ENCODE measurements at places on chromosomes 7 and 10.

DNA sequence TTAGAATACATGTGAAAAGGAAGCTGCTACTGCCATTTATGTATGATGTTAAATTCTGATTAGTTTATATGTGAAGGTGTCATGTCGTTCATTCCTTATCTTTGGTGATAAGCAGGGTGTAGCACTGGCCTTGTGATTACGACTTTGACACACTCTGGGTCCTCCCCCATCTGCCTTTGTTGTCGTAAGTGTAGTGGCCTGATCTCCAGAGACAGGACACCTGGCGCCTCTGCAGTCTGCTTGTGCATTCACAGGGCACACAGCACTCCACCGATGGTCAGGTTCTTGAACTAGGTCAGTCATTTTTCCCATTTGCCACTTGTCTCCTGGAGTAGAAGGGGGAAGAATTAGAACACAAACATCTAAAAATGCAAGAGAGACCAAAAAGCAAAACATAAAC lies 186.0 kb downstream of the PRKCQ start:
- no peak for DNase-seq

DNA sequence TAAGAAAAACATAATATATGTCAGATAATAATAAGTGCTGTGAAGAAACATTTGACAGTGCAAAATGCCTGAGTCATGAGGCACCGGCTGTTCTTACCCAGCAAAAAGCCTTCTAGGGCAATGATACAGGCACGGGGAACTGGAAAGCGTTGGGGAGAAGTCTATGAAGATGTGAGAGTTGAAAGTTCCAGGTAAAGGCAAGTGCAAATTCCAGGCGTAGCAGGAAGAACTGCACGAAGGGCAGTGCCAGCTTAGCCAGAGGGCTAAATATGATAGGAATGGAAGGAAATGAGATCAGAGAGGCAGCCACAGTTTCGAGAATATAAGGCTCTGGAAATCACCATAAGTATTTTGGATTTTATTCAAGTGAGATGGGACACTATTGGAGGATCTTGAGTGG lies 87.0 kb downstream of the IPMK start:
- DNase-seq, result no peak

DNA sequence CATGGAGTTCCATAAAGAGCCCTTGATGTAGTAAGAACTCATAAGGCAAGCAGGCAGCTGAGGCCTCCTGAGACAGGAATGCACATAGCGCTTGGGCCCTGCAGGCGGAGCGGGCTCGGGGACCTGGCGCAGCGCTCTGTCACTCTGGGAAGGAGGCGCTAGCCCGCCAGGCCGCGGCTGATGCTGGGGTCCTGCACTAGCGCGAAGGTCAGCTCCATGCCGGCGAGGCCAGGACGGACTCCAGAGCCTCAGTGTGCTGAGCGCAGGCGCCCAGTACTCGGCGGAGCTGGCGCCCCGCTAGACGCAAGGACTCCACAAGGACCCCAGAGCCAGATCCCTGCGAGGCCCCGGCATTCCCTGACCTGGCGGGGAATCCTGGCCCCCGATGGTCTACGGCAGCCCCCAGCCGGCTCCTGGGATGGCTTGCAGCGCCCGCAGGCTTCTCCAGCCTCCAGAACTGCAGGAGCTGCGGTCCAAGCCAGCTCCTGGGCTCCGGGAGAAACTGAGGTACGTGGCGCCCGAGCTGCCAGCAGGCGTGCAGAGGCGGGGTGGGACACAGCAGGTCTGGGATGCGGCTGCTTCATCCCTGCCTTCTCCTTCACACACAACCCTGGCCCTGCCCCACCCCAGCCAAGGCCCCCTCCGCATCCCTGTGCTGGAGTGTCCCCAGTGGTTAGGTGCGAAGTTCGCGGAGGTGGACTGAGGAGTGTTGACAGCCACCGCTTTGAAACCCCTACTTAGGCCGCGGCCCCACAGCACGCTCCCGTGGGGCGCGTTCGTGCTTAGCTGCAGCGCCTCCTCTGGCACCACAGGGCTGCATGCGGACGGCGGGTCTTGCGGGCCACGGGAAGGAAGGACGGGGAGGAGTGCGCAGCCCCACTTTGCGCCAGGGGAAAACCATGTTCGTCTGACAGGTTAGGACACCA lies 761.5 kb upstream of the POM121L12 start:
- DNase-seq, result no peak

GRCh38 chr7:147607157-147607800 lies 983.3 kb upstream of the C7orf33 start:
- no peak for DNase-seq

GRCh38 chr7:25707768-25708620 lies 444.0 kb upstream of the NFE2L3 start:
- DNase-seq, result no peak

DNA sequence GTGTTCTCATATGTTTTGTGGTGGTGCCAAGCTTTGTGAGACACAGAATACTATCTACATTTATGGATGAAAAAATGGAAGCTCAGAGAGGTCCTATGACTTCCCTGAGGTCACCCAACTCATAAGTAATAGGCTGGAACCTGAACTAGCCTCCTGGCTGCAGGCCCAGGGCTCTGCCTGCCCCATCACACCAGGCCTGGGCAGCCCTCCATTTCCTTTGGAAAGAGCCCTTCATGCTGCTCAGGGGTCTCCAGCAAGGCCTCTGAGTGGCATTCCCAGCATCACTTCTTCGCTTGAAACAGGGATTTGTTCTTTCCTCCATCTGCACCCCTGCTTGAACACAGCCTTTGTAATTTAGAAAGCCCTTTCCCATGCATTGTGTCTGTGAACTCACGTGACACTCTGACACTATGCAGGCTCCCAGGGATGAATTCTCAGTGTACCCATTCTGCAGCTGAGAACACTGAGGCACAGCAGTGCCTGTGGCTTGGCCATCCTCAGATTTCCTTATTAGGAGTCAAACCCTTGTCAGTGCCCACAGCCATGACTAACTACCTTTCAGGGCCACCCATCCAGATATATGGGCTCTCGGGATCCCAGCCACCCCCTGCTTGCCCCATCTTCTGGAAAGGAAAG lies 127.8 kb upstream of the PPIF start:
- DNase-seq, result no peak

- DNase-seq, result no peak
Measured at GRCh38 chr7:51029701-51030191, 247.1 kb upstream of the GRB10 start.

- DNase-seq, result peak; percentile 30
Measured at GRCh38 chr7:98795741-98796493, 73.9 kb downstream of the TMEM130 start.

- no peak for DNase-seq
Measured at GRCh38 chr7:132164558-132165125, 411.6 kb downstream of the PLXNA4 start.

DNA sequence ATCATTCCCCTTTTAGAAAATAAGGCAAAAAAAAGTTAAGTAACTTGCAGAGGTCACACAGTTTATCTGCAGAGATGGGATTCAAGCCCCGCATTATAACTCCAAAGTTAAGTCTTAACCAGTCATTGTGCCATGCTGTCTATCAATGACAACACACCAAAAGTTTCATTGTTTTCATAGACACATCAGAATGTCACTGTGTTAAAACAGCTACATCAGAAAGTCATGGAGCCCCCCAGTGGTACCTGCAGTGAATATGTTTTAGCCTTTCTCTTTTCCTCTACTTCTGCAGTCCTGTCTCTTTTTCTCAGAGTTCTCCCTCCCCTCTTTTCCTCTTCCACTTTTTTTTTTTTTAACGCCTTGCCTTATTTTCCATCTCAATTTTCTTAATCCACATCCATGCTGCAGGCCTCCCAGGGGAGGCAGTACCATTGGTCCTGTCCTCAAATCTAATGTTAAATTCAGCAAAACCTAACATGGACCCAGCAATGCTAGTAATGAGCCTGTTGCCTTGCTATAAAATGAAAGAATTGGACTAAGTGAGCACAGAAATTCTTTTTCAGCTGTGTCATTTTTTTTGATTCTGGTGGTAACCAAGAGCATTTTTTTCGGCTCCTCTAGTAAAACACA lies 3.8 kb upstream of the NRCAM start:
- peak; percentile 26 for DNase-seq

DNA sequence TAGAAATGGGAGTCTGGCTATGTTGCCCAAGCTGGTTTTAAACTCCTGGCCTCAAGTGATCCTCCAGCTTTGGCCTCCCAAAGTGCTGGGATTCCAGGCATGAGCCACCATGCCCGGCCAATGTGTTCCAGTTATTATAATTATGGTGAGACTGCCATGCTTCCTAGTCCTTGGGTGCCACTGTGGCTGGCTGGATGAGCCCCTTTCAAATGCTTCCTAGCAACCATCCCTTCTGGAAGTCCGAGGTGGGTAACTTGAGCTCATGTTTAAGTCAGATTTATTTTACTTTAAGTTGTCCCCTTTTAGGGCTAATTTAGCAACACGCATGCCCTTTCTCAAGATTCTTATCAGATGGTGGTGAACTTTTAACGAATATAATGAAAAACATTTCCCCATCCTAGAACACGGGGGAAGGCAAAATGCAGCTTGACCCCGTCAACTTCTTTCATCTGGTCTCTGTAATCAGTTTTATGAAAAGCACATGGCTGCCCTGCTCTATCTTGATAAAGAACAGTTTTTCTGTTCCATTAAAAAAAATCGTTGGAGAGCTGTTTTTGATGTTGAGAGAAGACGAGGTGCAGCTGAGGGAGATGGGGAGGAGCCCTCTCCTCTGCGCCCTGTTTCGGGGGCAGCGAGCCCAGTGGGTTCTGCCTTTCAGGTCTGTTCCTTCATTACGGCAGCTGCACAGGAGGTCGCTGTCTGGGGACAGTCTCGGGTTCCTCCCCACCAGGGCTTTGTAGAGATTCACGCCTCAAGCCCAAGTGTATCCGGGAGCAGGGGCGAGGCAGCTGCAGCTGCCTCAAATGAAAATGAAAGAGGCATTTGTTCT lies 61.0 kb upstream of the MKI67 start:
- no peak for DNase-seq

GRCh38 chr7:32073533-32073932 lies 3.3 kb upstream of the PDE1C start:
- DNase-seq, result no peak

GRCh38 chr7:103887050-103887449 lies 102.4 kb downstream of the RELN start:
- DNase-seq, result no peak

GRCh38 chr10:43117031-43117776 lies 21.0 kb upstream of the CSGALNACT2 start:
- no peak for DNase-seq

- DNase-seq, result no peak
Measured at GRCh38 chr10:6578251-6578771, 1.8 kb downstream of the PRKCQ start.

DNA sequence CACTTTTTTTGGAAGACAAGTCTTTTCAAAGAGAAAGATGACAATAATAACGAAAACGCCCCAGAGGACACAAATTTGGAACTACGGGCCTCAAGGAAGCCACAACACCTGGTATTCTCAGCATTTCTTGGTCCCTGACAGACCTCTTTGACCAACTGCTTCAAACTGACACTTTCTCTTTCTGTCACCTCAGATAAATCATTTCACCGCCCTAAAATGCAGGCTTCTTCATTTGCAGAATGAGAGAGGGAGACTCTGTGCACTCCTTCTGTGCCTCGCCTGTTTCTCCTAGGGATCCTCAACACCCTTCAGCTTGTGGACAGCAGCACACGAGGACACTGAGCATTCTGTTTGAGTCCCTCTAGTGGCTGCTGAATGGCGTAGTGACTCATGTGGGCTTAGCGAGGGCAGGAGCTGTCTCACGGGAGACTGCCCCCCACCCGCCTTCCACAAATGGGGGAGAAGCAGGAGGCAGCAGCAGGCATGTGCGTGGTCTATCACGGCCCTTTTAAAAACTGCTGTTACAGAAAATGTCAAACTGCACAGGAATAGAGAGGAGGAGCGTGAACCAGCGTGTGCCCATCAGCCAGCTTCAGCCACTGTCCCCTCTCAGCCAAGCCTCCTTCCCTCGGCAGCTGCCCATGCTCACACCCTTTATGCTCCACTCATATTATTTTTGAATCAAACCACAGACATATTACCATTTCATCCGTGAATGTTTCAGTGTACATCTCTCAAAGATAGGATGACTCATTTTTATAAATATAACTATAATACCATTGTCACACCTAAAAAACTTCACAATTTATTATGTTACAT lies 41.4 kb downstream of the GSDME start:
- DNase-seq, result peak; percentile 24

DNA sequence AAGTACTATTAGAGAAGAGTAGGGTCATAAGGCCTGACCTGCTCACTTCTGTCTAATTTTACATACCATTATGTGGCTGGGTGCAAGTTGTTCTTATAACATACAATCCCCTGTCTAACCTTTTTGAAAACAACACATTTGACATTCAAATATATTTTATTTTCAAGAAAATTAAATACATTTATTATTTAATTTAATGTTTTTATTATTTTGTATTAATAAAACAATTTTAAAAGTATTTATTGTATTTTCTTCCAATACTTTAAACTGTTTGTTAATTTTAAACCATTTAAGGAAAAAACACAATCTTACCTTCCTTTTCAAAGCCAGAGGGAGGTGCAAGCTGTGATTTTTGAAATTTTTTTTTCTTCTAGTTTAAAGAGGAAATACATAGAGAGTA lies 232.8 kb downstream of the KCND2 start:
- DNase-seq, result no peak

DNA sequence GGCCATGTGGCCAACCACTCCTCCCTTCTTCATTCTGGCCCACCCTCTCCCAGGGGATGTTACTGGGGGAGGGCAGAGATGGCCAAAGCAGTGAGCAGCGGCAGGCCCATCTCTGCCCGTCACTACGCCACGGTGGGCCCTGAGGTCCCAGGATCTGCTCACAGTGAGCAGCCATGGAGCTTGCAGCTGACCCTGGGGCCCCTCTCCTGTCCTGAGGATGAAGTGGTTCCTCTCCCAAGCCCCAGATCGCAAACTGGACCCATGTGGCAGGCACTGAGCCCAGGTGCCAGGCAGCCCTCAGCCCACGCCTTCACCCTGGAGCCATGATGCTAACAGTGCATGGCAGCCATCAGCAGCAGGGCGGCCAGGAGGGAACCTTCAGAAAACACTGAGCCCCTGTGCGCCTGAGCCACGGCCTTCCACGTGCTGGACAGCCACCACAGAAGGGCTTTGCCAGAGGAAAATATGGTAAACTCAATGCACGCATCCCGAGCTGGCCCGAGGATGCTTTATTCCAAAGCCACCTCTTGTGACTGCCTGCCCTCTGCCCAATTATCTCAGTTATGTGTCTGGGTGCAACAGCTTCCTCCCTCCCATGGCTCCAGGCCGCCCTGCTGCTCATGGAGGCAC lies 485.7 kb downstream of the PTPRN2 start:
- DNase-seq, result no peak
